Suppressor macrophage (primary cell): ENCODE measurements at places on chromosomes 16 and 17.

DNA sequence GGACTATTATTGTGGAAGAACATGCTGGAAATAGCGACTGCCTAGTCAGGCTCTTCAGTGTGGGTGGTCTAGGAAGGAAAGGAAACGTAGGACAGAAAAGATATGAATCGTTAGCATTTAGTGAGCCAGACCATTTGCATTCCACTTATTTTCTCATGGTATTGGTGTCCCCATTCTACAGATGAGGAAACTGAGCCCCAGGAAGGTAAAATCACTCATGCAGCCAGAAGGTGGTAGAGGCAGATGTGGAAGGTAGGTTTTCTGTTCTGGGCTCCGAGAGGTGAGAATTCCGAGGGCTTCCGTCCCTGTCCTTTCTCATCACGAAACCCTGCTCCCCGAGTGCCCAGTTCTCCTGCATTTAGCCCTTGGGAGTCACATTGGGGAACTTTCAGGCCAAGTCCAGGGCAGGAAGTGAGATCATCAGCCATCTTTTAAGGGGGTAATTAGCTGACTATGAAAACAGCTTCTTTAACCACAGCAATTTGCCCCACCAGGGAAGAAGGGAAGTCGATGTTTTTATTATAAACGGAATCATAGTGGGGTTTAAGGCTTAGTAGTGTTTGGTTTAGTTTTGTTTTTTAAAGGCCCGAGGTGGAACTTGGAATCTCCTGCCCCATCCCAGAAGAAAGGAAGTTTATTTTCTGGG is 110.7 kb upstream of the IRX3 start:
- no peak for DNase-seq

DNA sequence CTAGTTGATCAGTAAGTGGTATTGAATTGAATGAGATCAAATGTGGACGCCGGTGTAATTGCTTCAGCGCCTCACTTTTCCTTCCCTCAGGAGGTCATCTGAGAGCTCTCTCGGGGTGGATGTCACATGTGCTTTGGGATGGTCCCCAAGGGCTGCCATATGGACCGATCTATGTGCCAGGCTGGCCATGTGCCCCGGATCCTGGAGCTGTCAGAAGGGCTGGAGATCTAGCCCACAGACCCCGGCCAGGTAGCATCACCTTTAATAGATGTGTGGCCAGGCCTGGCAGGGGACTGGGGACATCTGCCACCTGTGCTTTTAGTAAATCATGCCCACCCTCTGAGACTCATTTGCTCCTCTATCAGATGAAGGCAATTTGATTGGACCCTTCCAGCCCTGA is 95.3 kb upstream of the CRHR1 start:
- no peak for DNase-seq

DNA sequence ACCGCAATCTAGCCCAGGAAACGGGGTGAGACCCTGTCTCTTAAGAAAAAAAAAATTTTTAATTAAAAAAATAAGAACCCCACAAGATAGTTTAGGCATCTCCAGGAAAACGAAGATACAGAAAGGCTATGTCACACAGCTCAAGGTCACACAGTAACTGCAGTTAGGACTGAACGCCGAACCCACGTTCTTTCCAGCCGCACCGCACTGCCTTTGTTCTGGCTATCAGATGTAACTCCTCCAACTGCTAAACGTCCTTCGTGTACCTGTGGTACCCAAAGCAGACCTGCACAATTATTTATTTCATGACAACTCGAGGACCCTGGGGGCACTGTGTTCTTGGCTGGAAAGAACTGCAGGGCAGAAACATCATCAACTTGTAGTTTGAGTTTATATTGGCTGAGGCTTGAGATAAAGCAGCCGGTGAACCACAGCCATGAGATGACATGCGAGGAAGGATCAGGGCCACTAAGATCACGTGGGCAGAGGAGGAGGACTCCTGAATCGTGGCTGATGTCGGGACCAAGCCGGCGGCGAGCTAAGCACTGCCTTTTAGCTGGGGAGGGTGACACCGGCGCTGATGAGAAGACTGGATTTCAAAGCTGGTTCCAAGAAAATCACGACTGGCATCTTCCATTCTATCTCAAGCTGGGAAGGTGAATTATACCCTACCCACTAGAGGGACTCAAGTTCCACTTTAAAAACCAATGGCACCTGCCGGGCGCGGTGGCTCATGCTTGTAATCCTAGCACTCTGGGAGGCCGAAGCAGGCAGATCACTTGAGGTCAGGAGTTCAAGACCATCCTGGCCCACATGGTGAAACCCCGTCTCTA is 20.7 kb upstream of the MNT start:
- DNase-seq = no peak

DNA sequence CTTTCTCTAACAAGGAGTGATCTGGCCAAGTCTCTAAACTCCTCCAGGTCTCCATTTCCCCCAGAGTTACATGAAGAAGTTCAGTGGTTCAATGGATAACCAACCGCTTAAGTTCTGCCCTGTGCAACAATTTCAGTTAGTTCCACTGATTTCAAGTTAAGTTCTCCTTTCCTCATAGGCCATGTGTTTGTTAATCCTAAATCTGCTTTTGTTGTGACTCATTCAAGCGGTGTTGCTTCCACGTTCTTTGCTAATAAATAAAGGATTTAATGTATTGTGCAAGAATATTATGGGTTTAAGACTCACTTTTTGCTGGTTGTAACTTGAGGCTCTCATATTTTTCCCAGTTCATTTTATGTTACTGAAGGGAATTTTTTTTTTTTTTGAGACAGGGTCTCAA is 36.3 kb downstream of the GNA13 start:
- DNase-seq = peak; percentile 68

GRCh38 chr17:78442648-78443218 is 64.3 kb downstream of the PGS1 start:
- DNase-seq = peak; percentile 100

DNA sequence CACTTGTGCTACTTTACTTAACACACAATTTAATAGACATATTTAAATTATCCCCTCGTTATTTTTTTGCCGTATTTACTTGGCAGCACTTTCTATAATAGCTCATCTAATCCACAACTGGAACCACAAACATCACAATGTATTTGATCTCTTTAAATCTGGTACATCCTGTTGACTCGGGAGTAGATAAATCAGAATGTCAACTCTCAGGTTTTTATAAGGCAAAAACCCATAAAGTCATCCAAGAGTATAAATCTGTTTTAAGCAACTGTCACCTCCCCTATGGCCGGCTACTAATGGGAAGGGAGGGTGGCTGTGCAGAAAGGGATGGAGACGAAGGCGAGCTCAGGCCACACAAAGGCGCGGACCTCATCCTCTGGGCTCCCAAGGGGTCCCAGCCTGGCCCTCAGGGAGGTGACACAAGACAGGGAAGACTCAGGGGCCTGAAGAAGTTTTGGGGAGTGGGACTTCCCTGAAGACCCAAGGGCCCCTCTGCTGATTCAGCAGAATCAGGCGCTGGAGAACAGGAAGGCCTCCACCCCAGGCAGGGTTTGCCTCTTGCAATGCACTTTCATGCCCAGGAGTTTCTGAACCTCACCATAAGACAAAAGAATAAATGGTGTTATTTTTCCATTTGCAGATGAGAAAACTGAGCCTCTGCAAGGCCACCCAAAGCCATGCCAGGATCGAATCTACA is 122.5 kb downstream of the ZNF423 start:
- DNase-seq = no peak

- DNase-seq = no peak
These were observed 19.3 kb downstream of the CDH1 start for GRCh38 chr16:68756239-68756915.

- no peak for DNase-seq
These were observed 2.8 kb downstream of the SOCS7 start for GRCh38 chr17:38354466-38354865.

GRCh38 chr17:76940738-76941350 is 72.6 kb downstream of the MGAT5B start:
- no peak for DNase-seq

DNA sequence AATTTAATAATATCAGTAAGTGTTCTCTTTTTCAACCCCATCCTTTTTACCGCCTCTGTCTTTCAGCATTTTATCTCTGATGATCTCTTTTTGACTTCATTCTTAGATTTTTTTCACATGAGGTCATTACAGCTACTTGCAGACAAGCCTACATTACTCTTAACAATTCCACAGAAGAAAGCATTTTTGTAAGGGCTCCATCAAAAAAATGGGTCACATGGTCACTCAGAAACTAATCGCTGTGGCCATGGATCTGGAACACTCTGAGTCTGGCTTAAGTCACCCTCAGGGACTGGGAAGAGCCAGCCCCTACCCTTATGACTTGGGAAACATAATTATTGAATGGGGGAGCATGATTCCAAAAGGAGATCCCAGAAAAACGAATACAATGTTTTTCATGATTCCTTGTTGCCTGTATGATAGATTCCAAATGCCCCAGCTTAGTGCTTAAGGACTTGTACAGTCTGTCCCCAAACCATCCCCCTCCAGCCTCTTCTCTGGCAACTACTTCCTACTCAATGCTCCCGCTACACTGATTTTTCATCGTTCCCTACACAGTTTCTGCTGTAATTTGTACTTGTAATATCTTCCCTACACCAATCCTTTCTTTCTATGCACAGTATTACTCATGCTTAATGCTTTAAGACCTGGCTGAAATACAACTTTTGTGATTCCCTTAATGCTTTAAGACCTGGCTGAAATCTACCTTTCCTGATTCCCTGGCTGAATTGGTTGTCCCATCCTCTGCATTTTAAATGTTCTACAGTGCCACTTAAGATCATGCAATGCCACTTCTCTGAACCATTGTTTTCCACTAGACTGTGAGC is 457.8 kb downstream of the HS3ST4 start:
- no peak for DNase-seq

DNA sequence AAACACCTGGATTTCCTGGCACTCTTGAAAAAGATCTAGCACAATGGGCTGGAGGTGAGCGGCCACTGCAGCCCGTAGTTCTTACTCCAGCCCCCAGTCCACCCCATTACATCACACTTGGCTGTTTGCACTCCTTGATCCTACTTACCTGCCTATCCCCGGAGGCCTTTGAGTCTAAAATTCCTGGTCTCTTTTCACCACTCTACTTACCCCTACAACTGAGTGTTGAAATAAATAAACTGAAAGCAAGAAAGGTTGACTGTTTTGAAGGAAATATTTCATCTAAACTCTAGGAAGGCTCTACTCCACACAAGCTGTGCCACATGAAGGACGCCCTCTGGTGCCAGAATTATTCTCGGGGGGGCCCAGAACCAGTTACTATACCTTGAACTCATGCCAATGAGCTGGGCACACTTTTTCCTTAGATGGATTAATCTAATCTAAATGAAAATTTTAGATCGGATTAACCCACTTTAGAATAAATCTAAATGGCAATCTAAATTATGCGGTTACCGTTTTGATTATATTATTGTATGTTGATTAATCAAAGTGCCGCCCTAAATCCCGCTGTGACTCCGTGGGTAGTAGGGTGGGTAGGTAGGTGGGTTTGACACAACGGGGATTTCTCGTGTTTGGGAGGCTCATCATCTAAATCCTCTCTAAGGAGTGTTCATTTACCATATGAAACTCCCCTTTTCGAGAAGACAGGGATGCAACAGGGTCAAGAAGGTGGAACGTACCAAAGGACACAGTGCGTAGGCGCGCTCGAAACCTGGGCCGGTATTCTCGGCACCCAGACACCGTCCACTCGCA is 651 bp upstream of the EIF1 start:
- DNase-seq = peak; percentile 46

GRCh38 chr17:72399608-72400487 is 279.0 kb downstream of the SOX9 start:
- DNase-seq = no peak

- no peak for DNase-seq
These were observed 89.3 kb downstream of the ZFHX3 start for GRCh38 chr16:72958522-72959076.

- DNase-seq = no peak
These were observed 21.4 kb upstream of the NOL11 start for GRCh38 chr17:67696347-67696746.

GRCh38 chr17:15309793-15310192 is 31.6 kb downstream of the TEKT3 start:
- no peak for DNase-seq

- no peak for DNase-seq
These were observed 18.4 kb downstream of the CFAP20 start for GRCh38 chr16:58110571-58111301.

GRCh38 chr16:89436366-89436765 is 54.0 kb downstream of the ANKRD11 start:
- peak; percentile 77 for DNase-seq

DNA sequence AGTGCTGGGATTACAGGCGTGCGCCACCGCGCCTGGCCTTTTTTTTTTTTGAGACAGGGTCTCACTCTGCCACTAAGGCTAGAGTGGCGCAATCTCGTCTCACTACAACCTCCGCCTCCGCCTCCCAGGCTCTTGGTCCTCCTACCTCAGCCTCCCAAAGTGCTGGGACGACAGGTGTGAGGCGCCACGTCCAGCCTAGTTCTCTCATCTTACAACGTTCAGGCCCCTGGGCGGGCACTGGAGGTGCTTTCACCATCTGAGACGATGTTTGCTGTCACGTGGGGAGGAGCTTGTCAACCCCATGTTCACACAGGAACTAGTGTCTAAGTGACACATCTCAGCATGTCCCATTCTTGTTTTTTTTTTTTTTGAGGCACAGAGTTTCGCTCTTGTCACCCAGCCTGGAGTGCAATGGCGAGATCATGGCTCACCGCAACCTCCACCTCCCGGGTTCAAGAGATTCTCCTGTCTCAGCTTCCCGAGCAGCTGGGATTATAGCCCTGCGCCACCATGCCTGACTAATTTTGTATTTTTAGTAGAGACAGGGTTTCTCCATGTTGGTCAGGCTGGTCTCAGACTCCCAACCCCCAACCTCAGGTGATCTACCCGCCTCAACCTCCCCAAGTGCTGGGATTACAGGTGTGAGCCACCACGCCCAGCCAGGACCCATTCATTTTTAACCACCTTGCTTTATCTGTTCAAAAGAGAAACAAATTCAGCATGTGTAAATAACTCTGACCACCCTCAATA is 5.2 kb upstream of the FANCA start:
- DNase-seq = no peak

DNA sequence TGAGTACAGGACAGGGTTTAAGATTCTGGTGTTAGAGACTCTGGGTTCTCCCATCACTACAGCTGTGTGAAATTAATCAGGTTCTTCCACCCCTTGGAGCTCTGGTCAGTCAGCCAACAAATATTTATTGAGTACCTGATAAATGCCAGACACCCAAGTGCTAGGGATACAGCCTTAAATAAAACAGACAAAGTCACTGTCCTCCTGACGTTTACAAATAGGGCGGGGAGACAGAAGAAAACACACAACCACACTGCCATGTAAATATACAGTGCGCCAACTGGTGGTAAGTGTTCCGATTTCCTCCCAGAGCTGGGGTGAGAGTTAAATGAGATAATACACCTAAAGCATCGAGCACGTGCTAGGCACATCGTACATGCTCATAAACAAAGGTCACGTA is 121.0 kb downstream of the COPRS start:
- no peak for DNase-seq

GRCh38 chr17:10099051-10099571 is 99.3 kb downstream of the GAS7 start:
- no peak for DNase-seq

DNA sequence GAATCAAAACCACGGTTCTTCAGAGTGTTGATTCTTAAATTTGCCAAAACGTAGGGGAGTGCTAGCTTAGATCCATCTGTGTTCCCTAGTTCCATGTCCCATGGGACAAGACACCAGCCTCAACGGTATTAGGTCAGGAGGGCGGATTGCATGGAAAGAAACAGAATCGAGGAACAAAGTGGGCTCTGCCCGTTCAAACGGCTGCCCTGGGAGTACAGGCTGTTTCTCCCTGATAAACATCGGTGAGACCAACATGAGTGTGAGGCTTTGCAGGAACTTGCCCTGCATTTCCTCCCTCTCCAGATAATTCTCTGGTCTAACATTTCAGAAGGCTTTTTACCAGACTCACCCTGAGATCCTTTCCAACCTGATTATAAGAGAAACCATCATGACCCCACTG is 82.2 kb downstream of the MRM3 start:
- no peak for DNase-seq
